GM12878 (cell line): ENCODE measurements at places on chromosomes 1 and 21. TPM values are rescaled to one million over a fixed set of nuclear protein-coding genes. Genes with fewer than 3 reads are reported as not detected.

ERG gene
- total RNA-seq: not detected in 2 replicates

NHLH1 gene
- 0.80 and 0.85 TPM in 2 replicates for total RNA-seq

DMBX1 gene
- total RNA-seq: not detected in 2 replicates

PIGV gene
- 10.4 and 10.7 TPM in 2 replicates for total RNA-seq

FGGY gene
- total RNA-seq: 7.3 and 11.9 TPM in 2 replicates

SPATA45 gene
- 0.58 TPM in 1 of 2 replicates, not detected in the other for total RNA-seq

B4GALT3 gene
- 36.5 and 40.2 TPM in 2 replicates for total RNA-seq

FCAMR gene
- not detected in 2 replicates for total RNA-seq

WNT4 gene
- total RNA-seq: not detected in 2 replicates

CRYAA gene
- not detected in 2 replicates for total RNA-seq

GJA5 gene
- total RNA-seq: not detected in 2 replicates

DNA sequence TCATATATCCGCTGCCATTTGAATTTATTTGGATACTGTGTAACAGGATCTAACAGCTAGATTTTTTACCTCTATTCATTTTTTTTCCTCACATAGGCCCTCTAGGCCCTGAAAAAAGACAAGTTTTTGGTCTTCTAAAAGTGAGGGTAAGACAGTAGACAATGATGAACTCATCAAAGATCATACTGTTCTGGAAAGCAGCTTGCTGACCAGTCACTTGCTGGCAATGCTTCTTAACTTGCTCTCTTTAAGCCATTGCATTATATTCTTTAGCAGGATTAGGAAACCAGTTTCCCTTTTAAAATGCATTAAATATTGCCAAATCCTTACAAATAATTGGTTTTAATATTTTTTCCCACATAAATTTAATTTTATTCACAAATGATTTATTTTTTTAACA is 65.5 kb downstream of the SYT14 start:
- no peak overlapping the region for H3K27ac ChIP-seq
- H3K36me3 ChIP-seq: no peaks in the 10 kb centered on the region
- no peak for DNase-seq
- H3K4me1 ChIP-seq: no peaks in the 10 kb centered on the region
- H3K4me3 ChIP-seq: no peak overlapping the region

GRCh38 chr1:36168514-36168913 is 12.6 kb downstream of the MAP7D1 start:
- H3K27me3 ChIP-seq: no peaks in the 10 kb centered on the region
- DNase-seq: no peak
- no peak overlapping the region for H3K27ac ChIP-seq
- H3K4me1 ChIP-seq: peaks cover 9% of the 10 kb centered on the region
- H3K36me3 ChIP-seq: peaks cover 24% of the 10 kb centered on the region
- no peak overlapping the region for H3K4me3 ChIP-seq

DNA sequence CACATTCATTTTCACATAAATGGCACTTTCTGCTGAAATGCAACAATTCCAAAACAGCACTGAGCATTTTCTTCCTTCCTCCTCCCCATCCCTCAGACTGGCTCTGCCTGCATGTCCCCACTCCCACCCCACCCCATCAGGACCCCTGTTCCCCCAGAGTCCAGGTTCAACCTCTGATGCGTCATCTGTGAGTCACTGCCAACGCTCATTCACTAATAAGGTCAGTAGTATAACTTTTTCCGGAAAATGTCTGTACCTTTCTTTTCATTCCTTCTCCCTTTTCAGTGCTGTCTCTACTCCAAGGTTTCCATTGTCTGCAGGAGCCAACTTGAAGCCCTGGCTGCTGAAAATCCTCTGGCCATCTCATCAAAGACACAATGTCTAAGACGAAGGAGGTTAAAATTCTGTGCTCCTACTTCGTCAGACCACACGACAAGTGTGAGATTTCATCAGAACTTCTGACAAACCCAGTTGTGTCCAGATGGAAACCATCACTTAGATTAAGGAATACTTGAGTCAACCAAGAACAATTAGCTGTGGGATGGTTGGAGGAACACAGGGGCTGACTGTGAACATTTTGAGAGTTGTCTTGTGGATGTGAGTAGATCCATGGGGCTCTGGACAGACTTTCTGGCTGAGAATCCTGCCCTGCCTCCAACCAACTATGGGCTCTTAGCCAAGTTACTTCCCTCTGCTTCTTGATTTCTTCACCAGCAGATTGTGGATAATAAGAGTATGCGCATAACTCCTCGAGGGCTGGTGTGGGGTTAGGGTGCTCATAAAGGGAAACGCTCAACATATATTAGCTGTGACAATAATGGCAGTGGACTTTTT is 35.6 kb upstream of the UTS2 start:
- no peaks in the 10 kb centered on the region; the same call in 1 of the 2 replicates for H3K27me3 ChIP-seq
- H3K36me3 ChIP-seq: no peaks in the 10 kb centered on the region
- no peak overlapping the region for H3K27ac ChIP-seq
- DNase-seq: no peak
- no peak overlapping the region for H3K4me3 ChIP-seq

DNA sequence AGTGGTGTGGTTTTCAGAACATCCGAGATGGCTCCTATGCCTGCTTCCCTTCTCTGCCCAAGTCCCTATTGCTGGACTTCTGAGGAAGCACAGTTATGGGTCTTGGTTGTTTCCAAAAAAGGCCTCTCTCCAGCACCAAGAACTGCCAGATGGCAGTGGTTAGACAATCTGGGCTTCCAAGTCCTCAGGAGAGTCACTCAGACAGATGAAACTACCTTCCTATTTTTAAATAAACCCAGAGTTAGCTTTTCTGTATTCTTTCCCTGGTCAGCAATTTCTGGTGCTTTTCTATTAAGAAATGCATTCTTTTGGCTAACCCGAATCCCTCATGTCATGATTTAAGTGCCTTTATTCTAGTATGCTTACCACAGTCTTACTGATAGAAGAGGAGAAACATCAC is 245.9 kb downstream of the PRDM2 start:
- no peak for DNase-seq
- no peak overlapping the region for H3K27ac ChIP-seq
- H3K4me3 ChIP-seq: no peak overlapping the region
- no peaks in the 10 kb centered on the region for H3K27me3 ChIP-seq
- H3K36me3 ChIP-seq: no peaks in the 10 kb centered on the region

DNA sequence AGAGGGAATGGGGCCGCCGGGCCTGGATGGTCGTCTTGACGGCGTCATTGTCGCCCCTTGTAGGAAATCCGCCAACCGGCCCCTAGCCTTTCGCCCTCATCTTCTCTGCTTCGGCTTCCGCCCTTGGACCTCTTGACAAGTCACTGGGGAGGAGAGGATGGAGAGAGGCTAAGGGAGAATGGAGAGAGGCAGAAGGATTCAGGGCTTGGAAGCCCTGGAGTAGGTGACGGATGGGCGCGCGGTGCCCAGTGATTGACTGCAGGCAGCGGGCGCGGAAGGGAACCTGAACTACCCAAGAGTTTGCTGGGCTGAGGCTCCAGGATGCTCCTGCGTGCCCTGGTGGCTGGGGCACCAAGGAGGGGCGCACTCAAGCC is 651 bp downstream of the PDE4B start:
- no peaks in the 10 kb centered on the region for H3K4me1 ChIP-seq
- H3K27ac ChIP-seq: no peak overlapping the region
- peaks cover 1% of the 10 kb centered on the region for H3K27me3 ChIP-seq
- H3K4me3 ChIP-seq: no peak overlapping the region
- no peaks in the 10 kb centered on the region for H3K36me3 ChIP-seq

DNA sequence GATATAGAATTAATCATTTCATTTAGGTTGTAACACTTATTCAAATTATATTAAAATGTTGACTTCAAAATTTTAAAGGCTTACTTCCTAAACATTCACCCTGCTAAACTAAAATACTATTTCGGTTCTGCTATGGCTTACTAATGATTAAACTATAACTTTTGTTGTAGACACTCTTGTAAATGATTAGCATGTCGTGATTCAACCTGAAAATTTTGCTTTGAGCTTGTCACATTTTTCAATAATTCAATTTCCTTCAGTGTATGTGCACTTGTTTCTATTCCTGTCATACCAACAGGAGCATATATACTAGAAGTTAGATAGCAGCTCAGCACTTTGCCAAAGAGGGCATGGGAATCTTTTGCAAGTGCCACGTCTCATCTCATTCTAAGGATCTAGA is 1018.8 kb downstream of the AMY1C start:
- H3K27me3 ChIP-seq: no peaks in the 10 kb centered on the region
- DNase-seq: no peak
- H3K36me3 ChIP-seq: no peaks in the 10 kb centered on the region
- H3K27ac ChIP-seq: no peak overlapping the region

DNA sequence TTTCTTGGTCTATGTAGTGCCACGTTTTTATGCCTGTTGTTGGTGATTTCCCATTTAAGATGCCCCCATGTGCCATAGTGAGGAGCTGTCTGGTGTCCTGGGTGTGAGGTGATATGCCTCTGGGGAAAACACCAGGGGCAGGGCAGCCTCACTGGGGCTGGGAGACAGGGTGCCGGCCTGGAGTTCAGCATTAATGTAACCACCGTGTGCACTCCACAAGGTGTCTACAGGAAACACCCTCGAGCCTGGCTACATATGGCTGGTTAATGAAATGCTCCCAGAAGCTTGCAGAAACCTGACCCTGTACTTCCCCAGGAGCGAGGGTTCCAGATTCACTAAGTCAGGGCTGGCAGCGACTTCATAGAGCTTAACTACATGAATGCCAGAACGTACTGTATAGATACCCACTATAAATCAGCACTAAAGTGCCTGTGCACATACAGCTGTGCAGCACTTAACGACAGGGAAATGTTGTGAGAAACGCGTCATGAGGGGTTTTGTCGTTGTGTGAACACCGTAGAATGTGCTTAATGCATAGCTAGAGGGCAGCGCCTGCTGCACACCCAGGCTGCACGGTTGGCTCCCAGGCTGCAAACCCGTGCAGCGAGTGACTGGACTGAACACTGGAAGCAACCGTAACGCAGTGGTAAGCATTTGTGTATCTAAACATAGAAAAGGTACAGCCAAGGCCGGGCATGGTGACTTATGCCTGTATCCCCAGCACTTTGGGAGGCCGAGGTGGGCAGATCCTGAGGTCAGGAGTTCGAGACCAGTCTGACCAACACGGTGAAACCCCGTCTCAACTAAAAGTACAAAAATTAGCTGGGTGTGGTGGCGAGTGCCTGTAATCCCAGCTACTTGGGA is 10.4 kb downstream of the TFF2 start:
- no peak overlapping the region for H3K27ac ChIP-seq
- no peaks in the 10 kb centered on the region for H3K36me3 ChIP-seq
- no peak for DNase-seq
- no peak overlapping the region for H3K4me3 ChIP-seq
- peaks cover 13% of the 10 kb centered on the region for H3K4me1 ChIP-seq
- H3K27me3 ChIP-seq: no peaks in the 10 kb centered on the region

GRCh38 chr1:19079541-19080472 is 123.3 kb upstream of the IFFO2 start:
- H3K4me3 ChIP-seq: no peak overlapping the region
- no peak for DNase-seq
- H3K4me1 ChIP-seq: no peaks in the 10 kb centered on the region
- no peak overlapping the region for H3K27ac ChIP-seq
- H3K27me3 ChIP-seq: no peaks in the 10 kb centered on the region
